ENCODE measurements at places on chromosomes 1 and 21.
A peak's percentile ranks its signal among the peaks of the same experiment; 100 is the strongest.

DNA sequence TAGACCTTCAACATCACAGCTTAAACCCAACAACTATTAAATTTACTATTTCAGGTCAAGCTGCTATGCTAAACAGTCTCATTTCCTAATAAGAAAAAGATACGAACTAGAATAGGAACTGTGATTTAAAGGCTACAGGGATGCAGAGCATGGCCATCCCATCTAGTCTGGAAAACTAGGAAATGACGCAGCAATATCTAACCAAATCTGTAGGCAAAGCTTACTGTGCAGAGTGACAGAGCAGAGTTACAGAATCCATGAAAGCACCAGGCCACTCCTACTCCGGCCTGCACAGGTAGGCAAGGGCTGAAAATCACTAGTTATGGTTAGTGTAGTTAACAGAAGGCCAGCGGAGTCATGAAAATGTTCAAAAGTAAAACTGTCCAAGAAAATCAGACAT is 2.1 kb downstream of the HLCS start:
- no peak for DNase-seq

DNA sequence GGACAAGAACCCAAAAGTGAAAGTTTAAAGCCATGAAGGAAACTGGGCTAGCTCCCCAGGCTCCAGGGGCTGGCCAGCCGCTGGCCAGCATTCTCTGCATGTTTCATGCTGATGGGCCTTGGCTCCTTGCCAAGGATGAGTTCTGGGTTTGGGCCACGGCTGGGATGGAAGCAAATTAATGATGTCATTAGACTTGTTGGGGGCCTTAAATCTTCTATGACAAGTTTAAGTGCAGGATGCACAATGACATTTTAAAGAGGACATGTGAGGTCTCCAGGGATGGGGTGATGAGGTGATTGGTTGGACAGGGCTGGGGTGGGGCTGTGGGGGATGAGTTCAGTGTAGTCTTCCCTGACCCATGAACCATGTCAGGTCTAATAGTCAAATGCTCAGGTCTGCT is 199.6 kb downstream of the TRABD2B start:
- no peak for DNase-seq

GRCh38 chr1:183259924-183260323 is 73.9 kb downstream of the LAMC2 start:
- no peak for DNase-seq

- DNase-seq, result no peak
These were observed 835 bp downstream of the LRRN2 start for GRCh38 chr1:204684571-204685235.

- no peak for DNase-seq
These were observed 308.8 kb downstream of the BRINP3 start for GRCh38 chr1:190168893-190169280.

DNA sequence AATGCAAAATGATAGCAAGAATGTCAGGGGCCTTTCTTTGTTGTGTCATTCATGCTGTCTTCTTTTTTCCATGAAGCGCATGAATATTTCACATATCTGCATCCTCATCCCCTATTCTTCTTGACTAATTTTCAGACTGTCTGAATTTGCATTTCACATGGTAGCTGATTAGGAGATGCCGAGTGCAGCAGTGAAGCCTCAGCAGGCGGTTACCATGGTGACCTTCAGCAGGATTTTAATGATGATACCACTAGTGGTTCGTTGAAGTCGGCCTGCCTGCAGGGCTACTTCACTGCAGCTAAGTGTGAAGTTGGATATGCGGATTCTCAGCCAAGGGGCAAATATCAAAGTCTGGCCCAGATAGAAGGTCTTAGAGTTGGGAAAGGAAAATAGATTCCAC is 141.8 kb downstream of the NEK7 start:
- no peak for DNase-seq

DNA sequence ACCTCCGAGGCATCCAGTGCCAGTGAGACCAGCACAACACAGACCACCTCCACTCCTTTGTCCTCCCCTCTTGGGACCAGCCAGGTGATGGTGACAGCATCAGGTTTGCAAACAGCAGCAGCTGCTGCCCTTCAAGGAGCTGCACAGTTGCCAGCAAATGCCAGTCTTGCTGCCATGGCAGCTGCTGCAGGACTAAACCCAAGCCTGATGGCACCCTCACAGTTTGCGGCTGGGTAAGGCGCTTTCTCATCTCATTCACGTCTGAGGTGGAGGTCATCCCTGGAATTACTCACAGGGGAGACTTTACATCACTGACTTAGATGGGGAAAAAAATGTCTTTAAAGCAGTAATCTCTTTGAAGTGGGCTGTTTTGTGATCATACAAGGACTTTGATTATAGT is 106.3 kb downstream of the CD247 start:
- DNase-seq, result no peak

DNA sequence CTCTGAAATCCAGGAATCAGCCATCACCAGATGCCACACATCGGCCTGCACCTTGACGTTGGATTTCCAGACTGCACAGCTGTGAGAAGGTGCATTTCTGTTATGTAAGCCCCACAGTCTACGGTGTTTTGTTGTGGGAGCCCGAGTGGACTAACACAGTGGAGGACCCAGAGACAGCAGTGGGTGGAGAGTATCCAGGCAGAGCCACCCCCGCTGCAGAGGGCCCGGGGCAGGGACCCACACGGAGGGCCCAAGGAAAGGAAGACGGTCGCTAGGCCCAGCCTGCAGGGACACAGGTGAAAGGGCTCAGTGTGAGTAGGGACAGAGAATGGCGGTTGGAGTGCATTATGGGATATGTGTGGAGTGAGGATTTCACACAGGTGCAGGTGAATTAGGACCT is 288.3 kb upstream of the AJAP1 start:
- DNase-seq, result no peak

GRCh38 chr1:193418745-193419058 is 232.3 kb upstream of the B3GALT2 start:
- DNase-seq, result no peak

- DNase-seq, result no peak
These were observed 70.2 kb downstream of the DAB1 start for GRCh38 chr1:57353654-57354053.

GRCh38 chr1:248894837-248895236 is 11.2 kb upstream of the PGBD2 start:
- no peak for DNase-seq

- no peak for DNase-seq
These were observed 50.9 kb downstream of the VANGL2 start for GRCh38 chr1:160451119-160451858.

- DNase-seq, result no peak
These were observed 81.9 kb downstream of the EPHB2 start for GRCh38 chr1:22792396-22793160.

GRCh38 chr1:41340655-41341364 is 20.4 kb upstream of the FOXO6 start:
- DNase-seq, result no peak

DNA sequence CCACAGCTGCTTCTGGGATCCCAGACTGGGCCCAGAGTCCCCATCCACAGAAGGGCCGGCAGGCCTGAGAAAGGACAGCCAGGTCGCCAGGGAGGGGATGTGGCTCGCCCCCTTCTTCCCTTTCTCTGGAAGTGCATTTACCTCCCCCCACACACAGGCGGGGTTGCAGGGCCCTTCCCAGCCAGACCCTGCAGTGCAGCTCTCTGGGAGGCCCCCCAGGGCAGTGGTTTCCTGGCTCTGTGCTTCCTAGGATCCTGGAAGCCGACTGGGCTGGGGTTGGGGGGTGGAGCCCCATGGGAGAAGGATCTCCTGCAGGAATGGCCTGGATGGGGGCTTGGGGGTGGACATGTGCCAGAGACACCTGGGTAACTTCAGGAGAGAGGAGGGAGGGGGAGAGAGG is 4.2 kb upstream of the COL6A1 start:
- DNase-seq, result no peak

GRCh38 chr1:3018051-3018471 is 3.2 kb upstream of the ACTRT2 start:
- DNase-seq, result no peak

DNA sequence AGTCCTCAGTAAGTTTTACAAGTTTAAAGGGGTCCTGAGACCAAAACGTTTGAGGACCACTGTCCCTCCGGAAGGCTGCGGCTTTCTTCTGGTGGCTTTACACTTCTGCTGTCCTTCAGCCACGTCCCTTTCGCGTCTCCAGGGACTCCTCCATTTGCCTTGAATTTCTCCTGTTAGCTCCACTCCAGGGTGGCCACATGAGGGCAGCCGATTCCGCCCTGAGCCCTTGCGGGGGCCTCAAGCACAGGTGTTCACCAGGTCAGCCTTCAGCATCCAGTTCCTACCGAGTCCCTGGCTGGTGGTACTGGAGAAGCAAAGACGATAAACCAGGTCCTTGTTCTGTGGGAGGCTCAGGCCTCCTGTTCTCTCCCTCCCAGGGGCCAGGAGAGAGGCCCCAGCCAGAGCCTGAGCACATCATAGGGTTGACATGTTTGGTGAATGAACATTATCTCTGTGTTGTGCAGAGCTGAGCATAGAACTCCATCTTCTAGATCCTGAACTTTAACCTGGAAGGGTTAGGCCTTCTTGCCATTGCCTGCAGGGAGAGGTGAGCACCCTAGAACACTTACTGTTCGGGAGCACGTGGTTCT is 27.4 kb upstream of the COQ8A start:
- peak; percentile 20 for DNase-seq

DNA sequence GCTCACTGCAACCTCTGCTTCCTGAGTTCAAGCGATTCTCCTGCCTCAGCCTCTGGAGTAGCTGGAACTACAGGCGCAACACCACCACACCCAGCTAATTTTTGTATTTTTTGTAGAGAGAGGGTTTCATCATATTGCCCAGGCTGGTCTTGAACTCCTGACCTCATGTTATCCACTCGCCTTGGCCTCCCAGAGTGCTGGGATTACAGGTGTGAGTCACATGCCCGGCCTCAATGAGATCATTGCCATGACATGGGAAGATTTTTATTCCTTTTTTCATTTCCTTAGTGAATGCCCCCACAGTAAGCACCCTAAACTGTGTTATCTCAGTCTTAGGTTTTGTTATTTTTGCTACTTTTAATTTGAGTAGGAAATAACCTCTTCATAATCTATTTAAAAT is 977.9 kb downstream of the BRINP3 start:
- no peak for DNase-seq

DNA sequence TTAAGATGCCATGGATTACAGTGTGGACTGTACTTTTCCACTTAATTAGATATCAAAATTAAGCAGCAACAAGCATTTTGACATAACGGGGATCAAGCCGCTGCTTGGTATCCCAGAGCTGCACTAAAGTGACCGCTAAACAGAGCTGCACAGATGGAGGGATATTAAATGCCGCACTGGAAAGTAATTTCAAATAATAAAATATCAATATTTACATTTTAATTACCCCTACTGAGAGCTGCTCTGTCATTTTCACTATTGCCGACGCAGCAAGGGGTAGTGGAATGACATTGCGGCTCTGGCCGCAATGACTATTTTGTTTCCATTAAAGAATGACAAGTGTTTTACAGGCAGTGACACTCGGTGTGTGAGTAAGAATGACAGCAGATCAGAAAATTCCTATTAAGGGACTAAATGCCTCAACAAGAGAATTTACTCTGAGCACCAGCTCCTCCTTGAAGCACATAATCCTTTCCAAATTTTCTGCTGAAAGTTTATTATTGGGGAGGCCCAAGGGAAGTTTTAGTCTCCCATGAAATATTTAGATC is 109.1 kb upstream of the USH2A start:
- DNase-seq, result no peak

DNA sequence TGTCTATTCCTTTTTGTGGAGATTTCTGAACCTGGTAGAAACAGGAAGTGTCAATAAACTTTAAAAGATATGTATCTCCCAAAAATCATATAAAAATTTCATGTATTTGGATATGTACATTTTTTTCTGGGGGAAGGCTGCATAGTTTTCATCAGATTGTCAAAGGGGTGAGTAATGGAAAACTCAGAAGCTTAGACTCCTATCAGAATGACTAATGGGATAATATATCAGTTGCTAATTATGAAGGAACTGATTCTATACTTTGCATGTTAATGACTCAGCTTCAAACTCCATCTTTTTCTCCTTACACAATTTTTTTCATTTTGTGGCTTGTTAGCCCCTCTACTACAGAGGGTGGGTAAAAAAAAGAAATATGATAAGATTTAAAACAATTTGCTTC is 55.9 kb downstream of the GON4L start:
- no peak for DNase-seq

DNA sequence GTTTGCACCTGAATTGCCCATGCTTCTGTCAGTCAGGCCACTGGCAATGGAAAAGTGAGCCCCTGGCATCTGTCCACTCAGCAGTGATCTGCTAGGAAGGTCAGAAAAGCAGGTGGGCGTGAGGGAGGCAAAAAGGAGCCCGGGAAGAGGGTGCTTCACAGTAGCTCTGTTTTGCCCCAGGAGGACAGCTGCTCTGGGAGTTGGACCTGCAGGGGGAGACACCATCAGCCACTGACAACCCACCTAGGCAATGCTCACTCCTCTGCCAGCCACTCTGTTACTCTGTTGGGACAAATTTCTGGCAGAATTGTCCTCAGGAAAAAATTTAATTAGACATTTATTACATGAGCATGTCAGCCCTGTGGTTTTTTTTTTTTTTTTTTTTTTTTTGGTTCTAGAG is 146.4 kb downstream of the LRIG2 start:
- no peak for DNase-seq

GRCh38 chr1:161736335-161736969 is 13.1 kb upstream of the DUSP12 start:
- DNase-seq, result no peak

DNA sequence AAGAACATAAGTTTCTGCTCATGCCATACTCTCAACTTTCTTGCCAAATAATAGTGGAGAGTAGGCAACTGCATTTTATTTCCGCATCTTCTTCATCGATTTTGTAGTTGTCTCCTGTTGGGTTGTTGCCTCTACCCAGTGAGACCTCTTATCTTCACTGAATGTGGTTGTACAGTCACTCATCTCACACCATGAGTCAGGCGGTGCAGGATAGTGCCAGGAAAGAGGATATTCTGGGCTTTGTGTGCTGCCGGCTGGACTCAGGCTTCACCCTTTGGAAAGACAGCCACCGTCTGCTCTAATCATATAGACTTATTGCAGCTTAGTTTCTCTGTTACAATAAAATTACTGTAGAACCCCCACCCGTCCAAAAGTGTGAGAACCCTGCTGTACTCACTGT is 154.3 kb upstream of the USP24 start:
- no peak for DNase-seq

DNA sequence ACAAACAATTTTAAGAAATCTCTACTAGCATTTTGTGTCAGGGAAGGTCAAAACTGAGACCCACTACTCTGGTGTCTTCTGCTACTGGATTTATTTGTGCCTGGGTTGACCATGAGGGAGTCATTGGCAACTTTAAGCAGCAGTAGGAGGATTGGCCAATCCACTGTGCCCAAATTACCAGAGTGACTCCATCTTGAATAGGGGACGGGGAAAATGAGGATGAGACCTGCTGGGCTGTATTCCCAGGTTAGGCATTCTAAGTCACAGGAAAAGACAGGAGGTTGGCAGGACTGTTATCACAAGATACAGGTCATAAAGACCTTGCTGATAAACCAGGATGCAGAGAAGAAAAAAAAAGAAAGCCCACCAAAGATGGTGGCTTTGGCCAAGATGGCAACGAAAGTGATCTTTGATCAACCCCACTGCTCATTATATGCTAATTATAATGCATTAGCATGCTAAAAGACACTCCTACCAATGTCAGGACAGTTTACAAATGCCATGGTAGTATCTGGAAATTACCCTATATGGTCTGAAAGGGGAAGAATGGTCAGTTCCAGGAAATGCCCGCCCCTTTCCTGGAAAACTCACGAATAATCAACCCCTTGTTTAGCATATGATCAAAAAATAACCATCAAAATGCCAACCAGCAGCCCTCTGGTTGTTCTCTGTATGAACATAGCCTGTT is 200.9 kb downstream of the LTN1 start:
- DNase-seq, result no peak

GRCh38 chr1:183051546-183051945 is 28.3 kb downstream of the LAMC1 start:
- no peak for DNase-seq

GRCh38 chr21:19433623-19434022 is 1030.0 kb upstream of the TMPRSS15 start:
- no peak for DNase-seq

All from CD4-positive, alpha-beta T cell treated with Interleukin-21 for 1 hour (primary cell).